Liver (tissue), 10 donors: ENCODE measurements at places on chromosomes 5 and 9.

DNA sequence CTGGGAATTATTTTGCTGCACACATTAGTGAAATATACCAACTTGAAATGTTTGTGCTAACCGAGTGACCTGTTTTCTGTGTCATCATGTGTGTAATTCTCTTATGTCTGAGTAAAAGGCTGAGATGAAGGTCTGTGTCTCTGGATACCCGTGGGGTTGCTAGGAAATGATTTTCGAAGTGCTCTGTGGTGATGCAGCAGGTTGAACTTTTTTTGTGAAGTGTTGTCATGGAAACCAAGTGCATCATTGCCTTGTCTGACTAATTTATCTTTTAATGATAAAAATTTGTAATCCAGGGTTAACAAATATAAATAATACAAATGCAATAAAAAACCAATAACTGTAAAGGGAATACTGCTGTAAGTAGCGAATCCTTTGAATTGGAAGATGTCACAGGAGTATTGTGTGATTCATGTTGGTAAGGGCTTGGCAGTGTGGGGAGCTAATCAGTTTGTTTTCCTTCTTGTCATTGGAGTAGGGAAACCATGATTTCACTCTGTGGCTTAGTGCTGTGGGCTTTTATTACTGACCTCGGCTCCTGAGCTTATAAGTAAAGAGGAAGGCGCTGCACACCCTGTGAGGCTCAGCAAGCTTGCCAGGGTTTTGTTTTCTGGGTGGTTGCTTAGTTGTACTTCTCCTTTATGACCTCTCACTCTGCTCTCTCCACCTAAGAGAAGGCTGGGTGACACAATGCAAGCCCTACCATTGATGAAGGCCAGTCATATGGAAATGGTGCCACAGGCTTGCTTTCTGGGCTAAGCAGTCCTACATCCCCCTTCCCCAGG lies 22.3 kb downstream of the PDE8B start:
- DNase-seq: no peak

DNA sequence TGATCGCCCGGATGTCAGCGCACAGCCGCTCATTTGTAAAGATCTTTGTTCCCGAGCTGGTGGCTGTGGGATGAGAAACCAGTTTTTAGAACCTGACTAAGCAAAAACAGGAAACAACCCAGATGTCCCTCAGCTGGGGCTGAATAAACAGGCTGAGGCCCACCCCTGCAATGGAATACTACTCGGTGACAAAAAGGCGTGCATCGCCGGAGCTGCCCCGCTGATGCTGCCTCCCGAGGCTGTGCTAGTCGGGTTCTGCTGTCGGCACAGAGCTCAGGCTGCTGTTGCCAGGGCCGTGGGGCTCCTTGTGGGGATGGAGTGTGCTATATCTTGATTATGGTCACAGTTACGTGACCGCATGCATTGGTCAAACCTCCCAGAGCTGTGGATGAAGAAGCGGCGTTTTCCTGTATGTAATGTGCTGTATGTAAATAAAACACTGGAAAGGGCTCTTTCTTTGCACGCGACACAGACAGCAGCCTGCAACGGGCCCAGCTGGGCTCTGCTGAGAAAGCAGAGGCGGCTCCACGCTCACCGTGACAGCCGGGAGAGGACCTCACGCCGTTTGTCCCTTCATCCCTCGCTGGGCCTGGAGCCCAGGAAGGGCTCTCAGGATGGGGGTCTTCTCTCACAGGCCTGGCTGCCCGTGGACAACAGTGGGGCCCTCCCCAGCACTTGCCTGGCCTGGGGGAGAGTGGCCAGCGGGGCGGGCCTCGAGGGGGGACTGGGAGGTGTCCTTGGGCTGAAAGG lies 51.5 kb upstream of the RNU6ATAC start:
- no peak for DNase-seq

DNA sequence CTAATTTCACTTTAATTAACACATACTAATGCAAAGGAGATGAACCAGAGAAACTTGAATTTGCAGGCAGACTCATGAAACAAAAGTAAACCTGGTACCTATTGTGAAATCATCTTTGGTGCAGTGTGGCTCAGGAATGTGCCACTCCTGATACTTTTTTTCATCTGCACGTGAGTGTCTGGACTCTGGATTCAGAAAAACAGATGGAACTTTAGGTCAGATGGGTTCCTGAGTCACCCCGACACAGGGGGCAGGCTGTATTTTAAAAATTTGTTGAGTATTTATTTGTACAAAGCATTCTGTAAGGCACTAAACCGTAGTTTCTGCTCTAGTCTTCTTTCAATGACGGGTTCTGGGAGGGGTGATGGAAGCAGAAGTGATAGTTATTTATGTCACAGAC lies 52.2 kb upstream of the TUT7 start:
- DNase-seq: no peak

DNA sequence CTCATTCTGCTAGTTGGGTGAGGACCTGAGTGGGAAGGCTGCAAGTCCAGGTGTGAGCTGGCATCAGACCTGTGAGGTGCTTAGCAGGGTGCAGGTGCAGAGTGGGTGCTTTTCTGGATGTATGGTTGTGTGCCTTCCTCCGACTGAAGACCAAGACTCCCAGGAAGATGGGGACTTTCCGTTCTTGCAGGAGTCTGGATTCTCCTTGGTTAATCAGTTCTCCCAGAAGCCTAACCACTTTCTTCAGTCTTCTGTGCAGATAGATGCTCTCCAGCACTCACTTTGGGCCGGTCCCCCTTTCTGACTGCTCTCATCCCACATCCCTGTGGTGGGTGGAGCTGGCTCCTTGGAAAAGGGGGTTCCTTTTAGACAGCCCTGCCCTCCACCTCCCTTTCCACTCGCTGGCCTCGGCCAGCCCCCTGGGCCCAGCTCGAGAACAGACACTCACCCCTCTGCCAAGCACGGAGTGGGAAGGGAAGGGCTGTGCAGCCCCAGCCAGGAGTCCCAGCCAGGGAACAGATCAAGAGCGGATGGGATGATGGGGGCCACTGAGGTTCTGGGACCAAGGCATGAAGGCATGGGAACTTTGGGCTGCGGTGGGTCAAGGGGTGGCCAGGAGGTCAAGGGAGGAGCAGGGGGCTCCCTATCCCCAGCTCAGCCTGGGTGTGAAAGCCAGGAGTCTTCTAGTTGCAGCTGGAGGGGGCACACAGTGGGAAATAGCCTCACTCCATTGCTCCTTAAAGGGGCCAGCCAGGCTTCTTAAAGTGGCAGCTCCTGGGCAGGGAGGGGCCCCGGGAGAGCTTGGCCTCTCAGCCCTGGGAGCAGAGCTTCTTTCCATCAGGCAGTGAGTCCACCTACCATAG lies 62.4 kb downstream of the FGF18 start:
- no peak for DNase-seq

GRCh38 chr5:53008751-53009150 lies 19.6 kb downstream of the ITGA2 start:
- no peak for DNase-seq

- DNase-seq: no peak
Observed at GRCh38 chr5:179381691-179382090, 36.4 kb upstream of the ADAMTS2 start.

DNA sequence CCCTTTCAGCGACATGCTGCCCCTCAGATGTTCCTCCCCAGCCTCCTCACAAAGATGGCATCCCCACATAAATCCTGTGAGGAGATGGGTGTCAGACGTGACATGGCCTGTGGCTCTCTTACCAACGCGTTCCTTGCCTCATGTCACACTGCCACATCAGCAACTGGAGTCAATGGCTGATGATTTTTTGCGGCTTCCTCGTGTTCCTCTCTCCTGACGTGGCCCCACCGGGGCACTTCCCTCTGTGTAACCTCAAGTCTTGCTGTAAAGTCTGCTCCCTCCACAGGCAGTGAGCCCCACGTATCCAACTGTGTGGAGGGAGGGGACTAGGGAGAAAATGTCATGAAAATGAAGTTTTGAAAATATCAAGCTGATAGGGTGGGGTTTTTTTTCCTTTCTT lies 53.2 kb upstream of the SHISAL2B start:
- no peak for DNase-seq

- no peak for DNase-seq
Observed at GRCh38 chr5:139131465-139131864, 66.7 kb downstream of the SIL1 start.

DNA sequence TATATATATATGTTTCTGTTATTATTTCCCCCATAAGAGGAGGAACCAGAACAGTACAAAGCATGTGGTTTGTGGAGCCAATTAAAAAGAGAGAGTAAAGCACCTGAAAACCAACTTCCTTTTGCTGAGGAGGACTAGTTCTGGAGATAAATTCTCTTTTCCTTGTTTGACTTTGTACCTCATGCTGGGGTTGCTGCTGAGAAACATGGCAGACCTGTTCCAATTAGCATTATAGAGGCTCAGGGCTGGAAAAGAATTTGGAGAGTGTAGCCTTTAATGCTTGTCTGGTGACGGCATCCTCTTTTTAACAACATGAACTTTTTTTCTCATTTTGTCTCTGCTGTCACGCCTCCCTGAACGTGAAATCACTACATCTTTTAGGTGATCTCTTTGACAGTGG lies 32.8 kb upstream of the NMUR2 start:
- no peak for DNase-seq

DNA sequence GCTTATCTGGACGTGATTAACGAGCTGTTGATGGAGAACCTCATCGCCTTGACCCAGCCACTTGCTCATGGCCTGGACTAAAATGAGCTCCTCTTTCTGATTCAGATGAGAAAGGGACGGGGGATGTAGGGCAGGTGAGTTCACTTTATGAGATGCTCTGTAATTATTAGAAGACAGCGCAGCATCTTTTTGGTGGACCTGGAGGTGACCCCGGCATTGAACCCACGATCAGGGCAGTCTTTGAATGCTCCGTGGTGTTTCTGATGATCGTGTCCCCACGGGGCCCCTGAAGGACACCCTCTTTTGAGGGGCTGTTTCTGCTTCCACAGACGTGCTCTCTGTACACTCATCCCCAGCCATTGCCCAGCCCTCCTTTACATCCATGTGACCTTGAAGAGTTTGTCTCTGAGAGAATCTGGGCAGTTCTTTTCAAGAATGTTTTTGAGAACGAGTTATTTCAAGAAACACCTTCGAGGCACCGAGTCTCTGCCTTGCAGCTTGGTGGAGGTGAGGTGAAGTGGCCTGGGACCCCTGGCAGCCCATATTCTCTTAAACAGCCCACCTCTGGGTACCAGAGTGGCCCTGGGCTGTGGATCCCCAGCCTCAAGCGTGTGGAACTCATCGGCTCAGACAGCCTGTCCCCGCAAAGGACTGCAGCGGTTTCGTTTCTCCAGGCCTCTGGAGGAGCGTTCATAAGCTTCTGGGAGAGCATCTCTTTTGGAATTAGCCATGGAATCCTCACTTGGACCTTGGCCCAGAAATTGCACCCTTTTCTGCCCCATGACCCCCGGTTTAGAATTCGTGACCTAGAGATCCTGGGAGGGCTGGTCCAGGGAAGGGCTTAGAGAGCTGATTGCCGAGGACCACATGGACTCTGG lies 50.3 kb downstream of the COL5A1 start:
- no peak for DNase-seq

DNA sequence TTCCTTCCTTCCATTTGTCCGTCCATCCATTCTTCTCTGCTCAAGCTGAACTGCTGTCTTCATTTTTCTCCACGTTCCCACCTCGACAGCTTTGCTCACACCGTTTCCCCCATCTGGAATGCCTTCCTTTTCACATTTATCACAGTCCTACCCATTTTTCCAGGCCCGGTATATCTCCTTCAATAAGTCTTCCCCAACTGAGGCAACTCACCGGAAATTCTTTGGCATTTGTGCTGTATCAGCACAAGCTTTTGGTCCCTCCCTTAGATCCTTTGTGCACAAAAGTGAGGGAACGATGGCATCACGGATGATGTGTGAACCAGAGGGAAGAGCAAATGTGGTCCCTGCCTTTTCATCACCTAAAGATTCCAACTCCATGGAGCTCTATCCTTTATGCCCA lies 45.6 kb upstream of the INSYN2B start:
- no peak for DNase-seq

DNA sequence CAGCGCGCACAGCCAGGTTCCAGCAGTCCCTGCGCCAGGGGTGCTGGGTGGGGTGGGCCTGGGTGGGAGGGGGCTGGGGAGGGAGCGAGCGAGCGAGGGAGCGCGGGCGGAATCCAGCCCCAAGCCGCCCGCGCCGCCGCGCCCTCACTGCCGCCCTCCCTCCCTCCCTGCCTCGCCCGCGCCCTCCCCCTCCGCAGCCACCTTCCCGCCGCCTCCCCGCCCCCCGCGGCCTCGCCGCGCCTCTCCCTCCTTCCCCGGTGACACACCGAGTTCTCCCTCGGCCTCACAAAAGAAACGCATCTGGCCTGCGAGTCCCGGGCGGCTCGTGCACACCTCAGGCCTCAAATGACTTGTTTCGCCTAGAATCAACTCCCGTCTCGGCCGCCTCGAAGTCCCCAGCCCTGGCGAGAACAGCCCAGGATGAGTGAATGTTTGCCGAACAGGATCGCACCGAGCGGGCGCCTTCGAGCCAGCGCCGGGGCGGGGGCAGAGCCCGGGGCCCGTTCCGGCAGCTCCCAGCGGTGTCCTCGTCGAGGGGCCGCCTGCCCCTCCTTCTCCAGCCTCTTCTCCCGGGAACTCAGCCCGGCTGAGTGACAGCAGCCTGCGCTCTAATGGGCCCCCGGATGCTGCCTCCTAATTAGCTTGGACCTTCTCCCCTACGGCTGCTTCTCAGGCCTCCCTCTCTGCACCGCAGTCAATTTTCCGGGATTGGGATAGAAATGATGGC lies 371 bp upstream of the PITX1 start:
- DNase-seq: no peak

- no peak for DNase-seq
Observed at GRCh38 chr5:141669520-141669919, 12.5 kb downstream of the ARAP3 start.

- no peak for DNase-seq
Observed at GRCh38 chr9:126561582-126561981, 52.1 kb upstream of the LMX1B start.

GRCh38 chr5:156310115-156310514 lies 16.8 kb upstream of the SGCD start:
- DNase-seq: no peak

- DNase-seq: no peak
Observed at GRCh38 chr5:137954131-137954879, 65.0 kb downstream of the PKD2L2 start.

DNA sequence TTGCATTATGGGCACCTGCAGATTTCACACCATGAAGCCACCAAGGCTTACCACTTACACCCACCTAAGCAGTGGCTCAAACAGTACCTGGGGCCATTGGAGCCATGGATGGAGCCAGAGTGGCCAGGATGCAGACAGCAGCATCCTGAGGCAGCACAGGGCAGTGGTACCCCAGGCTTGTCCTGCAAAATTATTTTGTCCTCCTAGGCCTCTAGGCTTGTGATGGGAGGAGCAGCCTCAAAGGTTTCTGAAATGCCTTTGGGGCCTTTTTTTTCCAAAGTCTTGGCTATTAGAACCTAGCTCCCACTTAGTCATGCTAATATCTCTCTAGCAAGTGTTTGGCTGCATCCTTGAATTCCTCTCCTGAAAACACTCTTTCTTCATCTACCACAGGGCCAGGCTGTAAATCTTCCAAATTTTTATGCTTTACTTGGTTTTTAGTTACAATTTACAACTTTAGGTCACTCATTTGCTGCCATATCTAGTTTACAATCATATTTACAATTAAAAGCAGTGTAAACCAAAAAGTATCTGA lies 15.7 kb downstream of the TMC1 start:
- DNase-seq: no peak

DNA sequence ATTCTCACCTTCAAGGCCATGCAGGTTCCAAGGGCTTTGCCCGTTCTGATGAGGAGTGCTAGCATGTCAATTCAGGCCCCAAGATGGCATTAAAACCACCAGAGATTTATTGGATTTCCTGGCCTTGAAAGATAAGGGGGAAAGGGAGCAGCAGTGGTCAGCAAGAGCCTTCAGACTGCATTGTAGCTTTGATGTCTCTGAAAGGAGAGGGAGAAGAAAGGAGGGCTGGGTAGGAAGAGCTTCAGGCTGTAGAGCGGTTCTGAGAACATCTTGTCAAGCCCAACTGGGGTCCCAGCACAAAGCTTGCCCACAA lies 41.8 kb upstream of the FGF1 start:
- DNase-seq: no peak
